ENCODE measurements at places on chromosomes 6 and 20.

- DNase-seq: no peak
Observed at GRCh38 chr20:44730441-44730840, 15.2 kb upstream of the KCNK15 start.

- no peak for DNase-seq
Observed at GRCh38 chr6:98574984-98575383, 259.4 kb upstream of the POU3F2 start.

DNA sequence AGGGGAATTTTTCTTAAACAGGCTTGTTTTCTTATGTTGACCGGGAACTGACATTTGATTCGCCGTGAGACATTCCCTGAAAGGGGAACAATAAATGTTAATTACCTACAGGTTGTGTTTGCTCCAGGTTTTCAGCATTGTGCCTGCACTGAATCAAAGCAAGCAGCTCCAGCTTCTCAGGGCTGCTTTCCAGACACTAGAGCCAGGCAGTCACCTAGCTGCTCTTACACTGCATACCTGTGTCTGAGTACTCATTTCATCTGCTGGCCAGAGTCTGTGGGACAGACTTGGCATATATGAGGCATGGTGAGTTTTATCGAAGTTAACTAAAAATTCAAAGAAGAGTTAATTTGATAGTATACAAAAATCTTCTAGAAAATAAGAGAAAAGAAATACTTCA lies 951.8 kb upstream of the MAP3K7 start:
- no peak for DNase-seq

- no peak for DNase-seq
Observed at GRCh38 chr6:40426346-40427066, 160.7 kb downstream of the LRFN2 start.

DNA sequence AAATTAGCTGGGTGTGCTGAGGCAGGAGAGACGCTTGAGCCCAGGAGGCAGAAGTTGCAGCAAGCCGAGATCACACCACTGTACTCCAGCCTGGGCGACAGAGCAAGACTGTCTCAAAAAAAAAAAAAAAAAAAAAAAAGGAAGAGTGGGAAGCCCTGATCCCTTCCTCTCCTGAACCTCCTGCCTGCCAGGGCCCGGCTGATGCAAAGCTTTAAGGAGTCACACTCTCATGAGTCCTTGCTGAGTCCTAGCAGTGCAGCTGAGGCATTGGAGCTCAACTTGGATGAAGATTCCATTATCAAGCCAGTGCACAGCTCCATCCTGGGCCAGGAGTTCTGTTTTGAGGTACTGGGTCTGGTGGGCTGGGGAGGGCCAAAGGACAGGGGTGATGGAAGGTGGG lies 15.1 kb downstream of the SYNGAP1 start:
- no peak for DNase-seq

DNA sequence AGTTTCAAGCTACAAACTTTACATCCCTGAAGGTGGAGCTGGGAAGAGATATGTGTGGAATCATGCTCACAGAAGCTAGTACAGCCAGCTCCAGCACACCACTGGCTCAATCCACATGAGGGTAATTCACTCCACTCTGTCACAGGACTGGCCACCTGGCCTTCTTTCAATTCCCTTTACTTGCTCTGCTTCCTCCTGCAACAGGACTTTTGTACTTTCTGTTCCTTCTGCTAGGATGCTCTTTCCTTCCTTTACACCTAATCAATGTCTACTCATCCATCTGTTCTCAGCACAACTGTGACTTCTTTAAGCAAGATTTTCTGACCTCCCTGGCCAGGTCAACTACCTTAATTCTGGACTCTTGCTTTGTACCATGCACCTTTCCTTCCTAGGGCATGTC lies 39.4 kb upstream of the MYB start:
- DNase-seq: no peak

- peak; percentile 49 for DNase-seq
Observed at GRCh38 chr6:3538536-3538935, 81.7 kb upstream of the SLC22A23 start.

DNA sequence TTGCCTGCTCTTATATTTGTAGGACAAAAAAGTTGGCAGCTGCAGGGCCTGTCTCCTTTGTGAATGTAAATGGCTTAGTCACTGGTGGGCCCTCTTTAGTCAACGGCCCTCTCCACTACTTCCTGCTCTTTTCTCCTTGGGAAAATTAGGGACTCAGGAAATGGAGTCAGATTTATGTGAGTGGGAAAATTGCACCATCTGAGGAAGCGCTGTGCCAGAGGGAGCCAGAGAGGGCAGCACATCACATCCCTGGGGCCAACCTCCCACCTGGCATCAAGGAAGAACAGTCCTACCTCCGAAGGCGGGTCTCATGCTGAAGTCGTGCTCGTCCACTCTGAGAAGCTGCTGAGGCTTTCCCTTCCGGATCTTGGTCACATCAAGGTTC lies 15.6 kb downstream of the GABRR2 start:
- no peak for DNase-seq

DNA sequence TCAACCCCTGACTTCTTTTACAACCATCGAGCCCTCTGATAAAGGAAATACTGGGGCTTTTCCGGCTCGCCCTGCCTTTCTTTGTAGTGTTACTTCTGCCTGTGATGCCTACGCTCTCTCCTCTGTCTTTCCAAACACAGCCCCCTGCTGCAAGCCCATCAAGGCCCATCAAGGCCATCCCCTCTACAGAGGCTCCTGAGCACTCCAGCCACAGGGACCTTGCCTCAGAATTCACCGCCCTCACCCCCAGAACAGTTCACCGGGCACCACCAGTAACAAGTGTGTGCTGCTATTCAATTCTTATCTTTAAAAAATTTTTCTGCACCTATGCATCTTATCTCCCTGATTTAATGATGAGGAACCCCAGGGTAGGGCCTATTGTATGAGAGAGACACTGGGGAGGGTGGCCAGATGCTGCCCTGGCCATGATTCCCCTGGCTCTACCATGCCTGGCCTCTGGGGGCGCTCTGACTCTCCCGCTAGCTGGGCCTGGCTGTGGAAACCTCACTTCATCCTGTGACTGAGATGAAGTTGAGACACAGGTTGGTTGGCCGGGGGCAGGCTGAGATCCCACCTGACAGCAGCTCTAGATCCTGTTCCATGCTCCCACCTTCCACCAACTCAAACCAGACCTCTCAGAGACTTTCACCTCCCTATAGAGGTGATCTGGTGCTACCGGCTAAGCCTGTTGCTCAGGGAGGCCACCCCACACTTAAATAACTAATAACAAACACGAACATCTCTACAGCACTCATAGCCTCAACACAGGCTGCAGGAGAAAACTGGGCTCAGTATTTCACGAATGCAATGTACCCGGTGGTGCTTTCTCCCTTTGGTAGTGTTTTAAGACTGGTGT lies 19.2 kb upstream of the GLP1R start:
- peak; percentile 72 for DNase-seq

- no peak for DNase-seq
Observed at GRCh38 chr6:56734335-56734734, 91.6 kb upstream of the DST start.

DNA sequence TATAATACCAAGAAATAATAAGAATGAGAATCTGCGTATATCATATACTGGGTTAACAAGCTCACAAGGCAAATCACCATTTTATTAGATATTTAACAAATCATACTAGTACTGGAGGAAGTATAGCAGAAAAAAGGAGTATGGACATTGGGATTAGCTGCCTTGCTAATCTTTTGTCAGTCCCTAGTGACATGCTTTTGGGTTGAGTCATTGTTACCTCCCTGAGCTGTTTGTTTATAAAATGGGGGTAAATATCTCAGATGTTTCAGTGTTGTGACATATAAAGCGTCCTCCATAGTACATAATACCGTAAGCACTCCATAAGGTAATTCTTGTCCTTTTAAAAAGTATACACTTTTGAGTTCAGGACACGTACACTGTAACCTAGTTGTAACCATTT lies 107.0 kb downstream of the ESR1 start:
- DNase-seq: no peak

- no peak for DNase-seq
Observed at GRCh38 chr6:56540232-56541029, 102.3 kb downstream of the DST start.

All from endothelial cell (in vitro differentiated cells).